ENCODE measurements at places on chromosomes 4 and X.
A peak's percentile ranks its signal among the peaks of the same experiment; 100 is the strongest.

DNA sequence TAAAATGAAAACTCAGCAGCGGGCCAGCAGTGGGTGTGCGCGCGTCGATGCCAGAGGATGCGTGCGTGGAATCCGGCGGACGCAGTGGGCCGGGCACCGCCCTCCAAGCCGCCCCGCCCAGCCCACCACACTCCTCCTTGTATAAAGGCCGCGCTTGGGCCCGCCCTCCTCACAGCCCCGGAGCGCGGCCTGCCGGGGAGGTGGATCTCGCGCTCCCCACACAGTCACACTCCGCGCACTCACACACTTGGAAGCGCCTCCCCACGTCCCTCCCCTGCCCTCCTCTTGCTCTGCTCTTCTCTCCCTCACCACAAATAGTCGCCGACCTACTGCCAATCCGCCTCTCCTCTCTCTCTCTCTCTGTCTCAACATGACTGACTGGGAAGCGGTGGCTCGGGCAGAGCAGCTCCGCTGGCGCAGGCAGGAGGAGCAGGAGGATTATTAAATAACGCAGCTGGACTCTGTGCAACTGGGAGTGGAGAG is at the start of gene CCSER1:
TSS of gene CCSER1 (plus strand) at position 172 of the 483 bp plus-strand sequence.
- DNase-seq = no peak

DNA sequence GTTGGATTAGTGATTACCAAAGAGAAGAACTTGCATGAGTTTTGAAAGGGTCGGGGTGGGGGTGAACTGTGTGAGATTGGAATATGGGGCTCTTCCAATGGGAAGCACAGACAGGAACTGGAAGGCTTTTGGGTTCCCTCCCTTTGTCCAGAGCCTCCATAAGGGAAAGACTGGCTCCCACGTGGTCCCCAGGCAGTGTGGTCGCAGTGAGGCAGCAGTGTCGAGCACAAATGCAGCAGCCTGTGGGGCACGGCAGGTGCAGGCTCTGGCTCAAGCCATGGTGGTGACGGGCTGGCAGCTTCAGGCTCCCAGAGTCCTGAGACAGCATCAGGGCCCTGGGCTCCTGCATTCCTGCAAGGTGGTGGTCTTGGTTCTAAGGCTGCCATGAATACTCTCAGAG is 45.5 kb downstream of the VCX2 start:
- no peak for DNase-seq

DNA sequence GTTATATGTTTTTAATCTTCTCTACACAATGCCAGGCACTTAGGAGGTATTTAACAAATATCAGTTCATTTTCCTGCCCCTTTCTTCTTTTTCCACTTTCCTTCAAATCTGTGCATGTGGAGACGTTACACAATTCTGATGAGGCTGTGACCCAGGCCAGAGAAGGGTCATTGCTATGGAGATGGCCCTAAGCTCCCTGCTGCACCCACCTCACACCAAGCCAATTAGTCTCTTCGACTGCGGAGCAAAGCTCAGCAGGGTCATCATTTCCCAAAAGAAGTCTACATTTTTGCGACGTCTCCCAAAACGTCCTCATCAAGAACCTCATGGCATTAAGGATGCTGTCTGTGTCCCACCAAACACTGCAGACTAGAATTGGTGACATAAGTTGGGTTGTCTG is 28.9 kb upstream of the VEGFD start:
- DNase-seq = no peak

- DNase-seq = no peak
Measured at GRCh38 chr4:182717788-182718583, 199.2 kb downstream of the DCTD start.

DNA sequence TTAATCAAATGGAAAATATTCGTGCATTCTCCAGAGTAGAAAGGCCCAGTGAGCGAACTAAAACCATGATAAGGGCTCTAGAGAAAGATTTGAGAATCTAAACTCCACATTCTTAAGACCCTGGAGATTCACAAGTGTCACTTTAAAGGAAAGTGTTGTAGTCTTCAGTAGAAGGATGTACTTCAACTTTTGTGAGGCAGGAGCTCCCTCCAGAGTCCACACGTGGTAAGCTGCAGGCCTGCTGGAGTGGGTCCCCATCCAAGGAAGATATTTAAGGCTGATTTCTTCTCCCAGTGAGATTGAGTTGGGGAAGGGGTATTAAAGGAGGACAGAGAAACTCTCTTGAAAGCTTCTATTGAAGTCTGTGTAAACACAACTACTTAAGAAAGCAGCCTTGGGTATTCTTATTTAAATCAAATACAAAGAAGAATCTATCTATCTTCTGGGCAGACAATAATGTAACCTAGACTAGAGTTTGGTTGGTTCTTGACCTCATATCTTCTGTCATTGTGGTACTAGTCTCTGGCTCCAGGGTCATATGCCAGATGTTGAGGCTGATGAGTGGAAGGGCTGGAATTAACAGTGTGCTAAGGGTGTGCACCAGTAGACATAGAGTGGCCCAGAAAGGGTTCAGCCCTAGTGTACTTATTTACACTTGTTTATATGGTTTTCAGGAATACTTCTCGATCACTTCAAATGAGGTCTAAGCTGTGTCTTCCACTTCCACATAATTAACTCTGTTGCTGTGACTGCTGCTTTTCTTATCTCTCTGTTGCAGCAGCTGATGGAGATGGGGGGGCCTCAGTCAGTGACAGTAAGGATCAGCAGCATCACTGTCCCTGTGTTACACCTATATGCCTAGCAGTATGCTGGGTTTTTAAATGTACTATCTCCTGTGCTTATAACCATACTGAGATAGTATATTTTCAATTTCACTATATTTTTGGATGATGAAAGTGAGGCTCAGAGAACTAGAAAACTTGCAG is 76.1 kb downstream of the HMGB2 start:
- DNase-seq = peak; percentile 39

- no peak for DNase-seq
Measured at GRCh38 chr4:106038908-106039307, 143.6 kb downstream of the NPNT start.

DNA sequence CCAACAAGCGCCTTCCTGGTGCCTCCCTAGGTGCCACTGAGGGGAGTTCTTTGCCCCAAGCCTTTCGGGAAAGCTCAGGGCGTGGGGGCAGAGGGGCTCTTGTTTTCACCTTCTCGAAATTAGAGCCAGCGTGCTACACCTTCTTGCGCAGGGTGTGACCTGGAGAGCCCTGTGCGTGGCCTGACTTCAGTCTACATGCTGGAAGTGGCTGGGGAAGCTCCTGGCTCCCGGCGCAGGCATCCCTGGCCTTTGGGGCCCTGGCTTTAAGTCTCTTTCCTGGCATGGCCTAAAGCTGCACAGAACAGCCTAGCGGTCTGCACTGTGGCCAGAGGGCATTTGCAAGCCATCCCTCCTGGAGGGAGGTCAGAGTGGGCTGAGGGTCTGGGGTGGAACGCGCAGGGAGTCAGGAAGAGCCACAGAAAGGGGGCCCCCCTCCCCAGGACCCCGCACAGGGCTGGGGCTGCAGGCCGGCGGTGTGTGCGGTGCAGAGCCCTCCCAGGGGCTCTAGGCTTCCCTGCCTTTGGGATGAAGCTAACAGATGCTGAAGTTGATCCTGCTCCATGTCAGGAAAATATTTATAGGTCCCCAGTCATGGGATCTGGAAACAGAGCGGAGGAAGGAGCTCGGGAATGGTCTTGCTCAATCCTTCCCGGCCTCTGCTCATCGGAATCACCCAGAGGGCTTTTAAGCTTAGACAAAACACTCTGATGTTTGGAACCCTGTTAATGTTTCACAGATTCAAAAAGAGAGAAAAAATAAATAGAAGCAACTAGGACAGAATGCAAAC is 781 bp upstream of the SPON2 start:
- no peak for DNase-seq

- DNase-seq = no peak
Measured at GRCh38 chrX:68087526-68087925, 345.8 kb downstream of the OPHN1 start.

GRCh38 chr4:37793562-37793961 is 32.9 kb upstream of the PGM2 start:
- DNase-seq = no peak

DNA sequence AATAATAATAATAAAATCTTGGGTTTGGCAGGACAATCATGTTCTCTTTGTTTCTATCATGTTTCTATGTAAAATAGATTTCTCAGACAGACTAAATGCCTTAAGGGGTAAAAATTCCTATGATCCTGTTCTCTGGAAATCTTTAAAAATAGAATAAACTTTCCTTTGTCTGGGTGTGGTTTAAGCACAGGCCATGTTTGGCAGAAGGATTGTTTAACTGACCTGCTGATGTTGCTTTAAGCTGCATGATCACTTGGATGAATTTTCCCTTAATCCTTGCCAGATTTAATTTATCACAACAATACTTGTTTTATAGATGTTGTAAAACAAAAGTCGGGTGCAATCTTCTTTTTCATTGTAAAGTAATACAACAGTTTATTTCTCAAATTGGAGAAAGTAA is 341.7 kb upstream of the FAT1 start:
- no peak for DNase-seq

GRCh38 chrX:13101441-13102139 is 57.2 kb upstream of the FAM9C start:
- DNase-seq = no peak

DNA sequence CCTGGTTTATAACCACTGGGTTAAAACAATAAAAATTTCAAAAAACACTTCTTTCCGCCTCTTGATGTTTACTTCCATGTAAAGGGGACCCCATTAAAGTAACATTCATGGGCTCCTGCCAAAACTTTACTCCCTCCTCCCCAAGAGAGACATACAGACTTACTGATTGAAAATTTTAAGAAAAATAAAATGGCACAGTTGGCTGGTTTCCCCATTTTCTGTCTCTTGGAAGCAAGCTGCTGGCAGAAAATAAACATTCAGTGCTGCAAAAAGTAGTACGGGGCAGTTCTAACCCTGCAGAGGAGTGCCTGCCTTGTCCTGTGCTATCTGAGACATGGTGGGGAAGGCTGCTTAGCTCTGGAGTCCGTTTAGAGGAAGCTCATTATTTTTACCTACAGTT is 187.3 kb upstream of the INTU start:
- no peak for DNase-seq

GRCh38 chr4:40782876-40783275 is 33.1 kb downstream of the NSUN7 start:
- DNase-seq = no peak

GRCh38 chr4:129328162-129328561 is 232.2 kb downstream of the C4orf33 start:
- DNase-seq = no peak

DNA sequence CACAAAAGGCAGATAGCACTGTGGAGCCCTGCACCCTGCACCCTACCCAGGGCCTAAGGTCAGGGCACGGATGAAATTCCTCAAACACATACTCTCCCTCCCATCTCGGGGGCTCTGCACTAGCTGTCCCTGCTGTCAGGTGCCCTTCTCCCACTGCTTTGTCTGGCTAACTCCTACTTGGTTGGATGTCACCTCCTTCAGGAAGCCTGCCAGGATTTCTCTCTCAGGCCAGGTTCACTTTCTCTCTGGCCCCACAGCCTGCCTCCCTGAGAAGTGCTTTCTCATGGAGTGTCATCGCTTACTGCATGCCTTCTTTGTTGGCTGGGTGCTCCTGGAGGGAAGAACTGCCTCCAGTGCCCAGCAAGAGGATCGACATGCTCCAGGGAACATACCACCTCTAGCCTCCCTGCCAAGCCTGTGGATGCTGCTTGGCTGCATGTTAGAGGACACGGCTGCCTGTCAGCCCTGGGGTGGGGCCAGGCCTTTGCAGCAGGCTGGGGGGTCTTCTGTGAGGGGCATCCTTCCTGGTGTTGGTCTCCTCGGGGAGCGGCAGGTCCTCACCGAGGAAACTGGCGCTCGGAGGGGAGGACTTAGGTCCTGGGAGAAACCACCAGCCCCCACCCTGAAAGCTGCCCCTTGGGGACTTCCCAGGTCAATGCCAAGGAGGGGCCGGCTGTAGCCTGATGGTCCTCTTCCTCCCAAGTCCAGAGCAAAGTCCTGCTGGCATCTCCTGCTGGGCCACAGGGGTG is 15.0 kb downstream of the ABLIM2 start:
- no peak for DNase-seq

GRCh38 chrX:52870046-52870445 is 2.2 kb upstream of the XAGE3 start:
- DNase-seq = no peak

GRCh38 chr4:47704693-47705325 is 133.1 kb downstream of the CORIN start:
- DNase-seq = no peak

- no peak for DNase-seq
Measured at GRCh38 chrX:139844163-139844562, 88.7 kb downstream of the ATP11C start.

DNA sequence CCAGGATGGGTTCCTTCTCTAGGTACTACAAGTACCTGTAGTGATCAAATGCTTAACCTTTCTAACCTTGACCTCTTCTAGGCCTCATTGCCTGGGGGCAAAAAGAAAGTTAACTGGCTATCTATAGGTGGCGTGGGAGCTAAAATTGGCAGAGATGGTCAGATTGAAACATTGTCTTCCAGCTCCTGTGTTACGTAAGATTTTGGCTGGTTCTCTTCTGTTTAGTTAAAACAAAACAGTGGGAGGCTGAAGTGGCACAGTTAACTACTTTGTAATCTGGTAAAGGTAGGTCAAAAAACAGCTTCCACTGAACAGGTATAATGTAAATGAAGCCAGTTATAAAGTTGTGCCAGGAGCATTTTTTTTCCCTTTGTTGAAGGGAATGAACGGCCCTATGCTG is 115.2 kb downstream of the MBNL3 start:
- DNase-seq = no peak

DNA sequence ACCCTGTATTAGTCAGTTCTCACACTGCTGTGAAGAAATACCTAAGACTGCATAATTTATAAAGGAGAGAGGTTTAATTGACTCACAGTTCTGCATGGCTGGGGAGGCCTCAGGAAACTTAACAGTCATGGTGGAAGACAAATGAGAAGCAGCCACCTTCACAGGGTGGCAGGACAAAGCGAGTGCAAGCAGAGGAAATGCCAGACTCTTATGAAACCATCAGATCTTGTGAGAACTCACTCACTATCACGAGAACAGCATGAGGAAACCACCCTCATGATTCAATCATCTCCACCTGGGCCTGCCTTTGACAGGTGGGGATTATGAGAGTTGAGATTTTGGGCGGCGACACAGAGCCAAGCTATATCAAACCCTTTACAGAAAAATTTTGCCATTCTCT is 722.4 kb downstream of the RAB28 start:
- DNase-seq = no peak

DNA sequence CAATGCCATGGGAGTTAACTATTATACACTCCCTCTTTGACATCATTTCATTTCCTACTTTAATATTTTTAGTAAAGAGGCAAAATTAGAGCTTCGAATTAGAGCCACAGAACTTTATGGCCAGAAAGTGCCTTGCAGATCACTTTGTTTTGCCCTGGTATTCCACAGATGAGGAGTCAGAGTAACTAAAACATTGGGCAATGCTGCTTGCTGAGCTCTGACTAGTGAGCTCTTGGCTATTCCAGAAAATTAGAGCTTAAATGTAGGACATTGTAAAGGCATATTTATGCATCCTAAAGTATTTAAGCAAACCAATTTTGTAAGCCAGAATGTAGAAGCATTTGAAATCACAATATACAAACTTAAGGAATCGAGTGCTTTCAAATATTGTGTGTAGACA is 6.3 kb upstream of the ZNF827 start:
- no peak for DNase-seq

- DNase-seq = no peak
Measured at GRCh38 chr4:164802301-164802901, 48.5 kb downstream of the SMIM31 start.

Measured in activated CD4-positive, alpha-beta T cell treated with anti-CD3 and anti-CD28 coated beads, Interleukin-2, amount 50 U/mL, for 24 hours (primary cell).